ENCODE measurements at places on chromosomes 6 and 20. TPM values are rescaled to one million over a fixed set of nuclear protein-coding genes. Genes with fewer than 3 reads are reported as not detected.

GRCh38 chr6:13560651-13561044, 13.8 kb upstream of the SIRT5 start:
- no peak overlapping the region for H3K27ac ChIP-seq
- H3K4me1 ChIP-seq = peaks cover 6% of the 10 kb centered on the region
- H3K36me3 ChIP-seq = no peaks in the 10 kb centered on the region
- DNase-seq = no peak
- no peaks in the 10 kb centered on the region for H3K27me3 ChIP-seq
- H3K4me3 ChIP-seq = no peak overlapping the region

Gene LRRC73
- 3.4 TPM for total RNA-seq

Gene GJA10
- not detected for total RNA-seq

Gene SLC22A7
- not detected for total RNA-seq

DNA sequence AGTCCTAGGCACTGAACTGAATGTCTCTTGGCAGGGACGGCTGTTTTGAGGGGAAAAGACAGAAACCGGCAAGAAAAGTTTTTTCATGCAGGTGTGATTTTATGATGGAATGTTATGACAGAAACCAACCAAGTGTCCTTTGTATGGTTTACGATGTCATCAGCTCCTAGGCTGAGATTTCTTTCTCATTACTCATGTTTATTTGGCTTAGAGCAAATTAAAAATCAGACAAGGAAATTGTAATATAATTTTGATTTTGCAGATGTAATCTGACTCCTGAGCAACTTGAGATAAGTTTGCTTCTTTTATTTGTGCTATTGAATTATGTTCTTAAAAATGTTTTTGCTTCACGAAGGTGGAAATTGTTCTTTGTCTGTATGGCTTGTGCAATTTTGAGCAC, 58.8 kb upstream of the MAP3K7 start:
- H3K27ac ChIP-seq = no peak overlapping the region
- no peaks in the 10 kb centered on the region for H3K4me1 ChIP-seq
- H3K36me3 ChIP-seq = no peaks in the 10 kb centered on the region
- no peak overlapping the region for H3K4me3 ChIP-seq
- H3K27me3 ChIP-seq = no peaks in the 10 kb centered on the region

Gene HLA-DQA1
- not detected for total RNA-seq

DNA sequence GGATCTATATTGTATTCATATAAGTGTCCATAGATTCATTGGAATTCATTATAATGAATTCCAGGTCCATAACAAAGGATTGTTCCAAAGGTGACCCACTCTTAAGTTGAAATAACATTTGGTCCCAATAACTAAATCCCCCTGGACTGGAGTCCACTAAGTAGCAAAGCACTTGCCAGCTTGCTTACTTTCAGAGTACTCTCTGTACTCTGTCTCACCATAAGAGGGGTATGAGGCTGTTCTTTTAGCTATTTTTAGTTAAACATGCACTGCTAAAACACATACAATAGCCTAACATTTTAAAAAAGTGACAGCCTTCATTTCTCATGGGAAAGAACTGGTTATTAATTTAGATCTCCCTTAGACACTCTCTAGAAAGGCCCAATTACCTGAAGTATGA, 16.7 kb upstream of the ARHGAP18 start:
- no peaks in the 10 kb centered on the region for H3K36me3 ChIP-seq
- H3K27me3 ChIP-seq = no peaks in the 10 kb centered on the region
- H3K27ac ChIP-seq = no peak overlapping the region
- no peak for DNase-seq
- H3K4me3 ChIP-seq = no peak overlapping the region

Data from cardiac muscle cell (in vitro differentiated cells and primary cell).